GM12891 (cell line): ENCODE measurements at places on chromosomes 5 and 9.

GRCh38 chr5:173499471-173500212 is 116.8 kb downstream of the BOD1 start:
- no peak for DNase-seq

DNA sequence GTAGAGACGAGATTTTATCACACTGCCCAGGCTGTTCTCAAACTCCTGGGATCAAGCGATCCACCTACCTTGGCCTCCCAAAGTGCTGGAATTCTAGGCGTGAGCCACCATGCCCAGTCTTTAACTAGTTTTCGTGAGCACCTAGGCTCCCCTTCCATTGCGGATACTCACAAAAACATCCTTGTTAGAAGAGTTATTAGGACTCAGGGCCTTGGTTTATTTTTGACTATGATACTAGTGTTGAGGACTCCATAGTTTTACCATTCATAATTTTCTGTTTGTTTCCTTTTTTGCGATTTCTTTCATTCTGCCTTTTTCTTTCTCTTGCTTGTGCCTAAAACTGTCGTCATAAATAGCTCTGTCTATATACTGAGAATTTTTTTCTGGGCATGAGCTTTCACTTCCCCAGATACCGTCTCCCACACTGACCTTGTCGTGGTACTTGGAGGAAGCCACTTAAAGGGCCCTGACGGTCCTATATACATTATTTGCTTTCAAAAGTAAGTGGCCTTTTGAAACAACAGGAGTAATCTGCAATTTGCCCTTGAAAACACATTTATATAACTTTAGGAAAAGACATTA is 5.2 kb downstream of the F2R start:
- no peak for DNase-seq

DNA sequence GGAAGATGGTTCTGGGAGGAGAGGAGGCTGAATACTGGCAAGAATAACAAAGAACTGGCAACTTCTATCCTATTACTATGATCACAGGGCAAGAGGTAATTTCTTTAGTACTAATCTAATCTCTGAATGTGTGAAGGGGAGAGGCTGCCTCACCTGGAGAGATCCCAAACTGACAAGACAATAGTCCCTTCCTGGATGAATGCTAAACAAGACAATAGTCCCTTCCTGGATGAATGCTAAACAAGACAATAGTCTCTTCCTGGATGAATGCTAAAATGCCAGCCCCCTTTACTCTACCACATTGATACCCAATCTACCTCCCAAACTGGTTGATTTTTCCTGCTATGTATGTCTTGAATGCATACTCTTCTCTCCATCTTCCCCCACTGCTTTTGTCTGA is 145.2 kb downstream of the SIL1 start:
- DNase-seq = no peak

DNA sequence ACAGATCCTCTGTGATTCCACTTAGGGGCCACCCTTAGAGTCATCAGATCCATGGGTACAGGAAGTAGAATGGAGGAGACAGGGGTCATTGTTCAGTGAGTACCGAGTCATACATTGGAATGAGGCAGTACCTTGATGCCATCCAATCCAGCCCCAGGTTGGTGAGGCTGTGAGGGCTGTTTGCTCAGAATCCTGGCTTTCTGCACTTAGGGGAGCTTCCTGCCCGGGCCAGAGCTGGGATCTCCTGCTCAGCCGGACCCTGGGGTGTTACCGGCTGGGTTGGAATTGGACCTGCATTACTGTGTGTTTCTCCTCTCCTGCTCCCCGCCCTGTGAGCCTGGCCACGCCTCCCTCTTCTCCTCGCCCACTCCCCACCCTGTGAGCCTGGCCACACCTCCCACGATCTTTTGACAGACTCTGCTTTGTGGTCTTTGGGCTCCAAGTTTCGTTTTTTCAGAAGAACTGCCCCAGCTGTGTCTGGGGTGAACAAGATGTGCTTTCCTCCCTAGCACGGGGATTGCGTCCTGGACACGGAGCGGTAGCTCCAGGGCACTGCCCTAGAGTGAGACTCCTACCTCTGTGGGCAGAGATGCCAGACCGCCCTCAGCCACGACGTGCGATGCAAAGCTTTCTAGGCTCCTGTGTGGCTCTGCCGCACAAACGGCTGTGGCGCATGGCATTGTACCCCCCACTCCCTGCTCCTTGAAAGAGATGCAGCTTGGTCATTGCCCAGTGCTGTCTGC is 15.4 kb downstream of the TRAF2 start:
- peak; percentile 66 for DNase-seq

DNA sequence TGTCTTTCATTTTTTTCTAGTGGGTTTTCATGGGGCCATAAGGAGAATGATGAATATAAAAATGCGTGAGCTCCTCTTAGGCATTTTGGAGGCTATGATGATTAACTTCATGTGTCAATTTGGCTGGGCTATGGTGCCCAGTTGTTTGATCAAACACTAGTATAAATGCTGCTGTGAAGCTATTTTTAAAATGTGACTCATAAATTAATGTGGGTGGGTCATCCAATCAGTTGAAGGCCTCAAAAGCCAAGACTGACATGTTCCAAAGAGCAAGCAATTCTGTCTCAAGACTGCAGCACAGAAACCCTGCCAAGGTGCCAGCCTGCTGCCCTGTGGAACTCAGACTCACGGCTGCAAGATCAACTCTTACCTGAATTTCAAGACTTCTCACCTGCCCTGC is 24.4 kb upstream of the ICE1 start:
- no peak for DNase-seq

DNA sequence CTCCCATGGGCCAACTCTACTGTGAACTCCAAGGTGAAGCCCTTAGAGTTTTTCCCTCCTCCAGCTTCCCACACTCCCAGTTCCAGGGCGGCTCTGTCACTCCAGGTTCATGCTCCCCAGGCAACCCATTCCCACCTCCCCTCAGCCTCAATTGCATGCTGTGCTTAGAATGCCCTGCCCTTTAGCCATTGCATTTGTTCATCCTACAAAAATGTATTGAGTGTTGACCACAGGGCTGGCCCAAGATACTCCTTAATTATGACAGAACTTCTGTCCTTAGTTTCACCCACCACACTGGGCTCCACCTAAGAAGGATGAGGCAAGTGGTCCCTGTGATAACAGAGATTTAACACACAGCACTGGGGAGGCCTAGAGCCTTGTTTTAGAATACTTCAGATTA is 236.1 kb downstream of the ADAMTSL1 start:
- DNase-seq = no peak

GRCh38 chr9:87717456-87717855 is 8.5 kb upstream of the CTSL start:
- no peak for DNase-seq

DNA sequence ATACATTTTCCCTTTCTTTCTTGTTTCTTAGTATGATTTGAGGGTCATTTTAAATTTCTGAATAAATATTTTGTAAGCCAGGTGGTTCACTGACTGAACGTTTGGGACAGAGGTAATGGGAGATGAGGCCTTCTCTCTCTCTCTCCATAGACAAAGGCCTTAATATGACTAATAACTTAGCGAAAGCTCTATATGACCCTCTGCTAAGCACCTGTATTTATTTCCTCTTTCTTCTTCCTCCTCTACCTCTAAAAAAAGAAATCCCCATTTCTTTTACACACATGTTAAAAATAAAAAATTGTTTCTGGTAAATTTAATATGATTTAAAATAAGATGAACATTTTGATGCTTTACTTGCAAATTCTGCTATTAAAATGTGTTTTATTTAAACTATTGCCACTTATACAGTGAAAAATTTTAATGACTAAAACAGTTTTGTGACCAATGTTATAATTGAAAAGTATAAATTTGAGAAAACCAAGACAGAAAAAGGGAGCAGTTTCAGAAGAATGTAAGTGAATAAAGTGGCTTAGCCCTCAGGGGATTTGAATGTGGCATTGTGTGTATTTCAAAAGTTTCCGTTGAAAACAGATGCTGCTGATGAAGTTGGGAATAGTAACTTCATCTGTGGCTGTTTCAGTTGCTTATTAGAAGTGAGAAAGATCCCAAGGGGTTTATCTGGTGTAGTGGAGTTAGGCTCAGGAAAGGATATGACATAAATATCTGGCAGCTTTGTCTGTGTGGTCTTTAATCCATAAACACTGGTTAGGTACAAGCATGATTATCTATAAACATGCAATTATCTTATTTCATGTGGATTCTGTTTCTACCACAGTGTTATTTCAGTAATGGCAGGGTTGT is 128.6 kb upstream of the GRHPR start:
- DNase-seq = no peak

GRCh38 chr5:32514806-32515205 is 70.3 kb upstream of the ZFR start:
- no peak for DNase-seq

GRCh38 chr5:173454361-173454735 is 126.1 kb upstream of the STC2 start:
- no peak for DNase-seq

GRCh38 chr9:127140181-127140580 is 17.7 kb upstream of the ANGPTL2 start:
- no peak for DNase-seq

- DNase-seq = no peak
Observed at GRCh38 chr5:115985802-115986757, 23.8 kb downstream of the LVRN start.

DNA sequence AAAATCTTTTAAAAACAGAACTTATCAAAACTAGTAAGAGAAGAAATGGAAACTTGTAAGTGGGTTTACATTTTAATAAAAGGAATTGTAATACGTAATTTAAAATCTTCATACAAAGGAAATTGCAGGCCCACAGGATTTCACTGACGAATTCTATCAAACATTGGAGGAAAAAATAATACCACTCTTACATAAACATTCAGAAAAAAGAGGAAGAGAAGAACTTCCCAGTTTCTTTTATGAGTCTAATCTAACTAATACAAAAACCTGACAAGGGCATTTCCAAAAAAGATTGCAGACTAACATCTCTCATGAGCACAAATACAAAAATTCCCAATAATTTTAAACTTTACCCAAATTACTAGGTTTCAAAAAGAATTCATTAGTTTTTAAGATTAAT is 149.0 kb downstream of the RANBP17 start:
- no peak for DNase-seq

DNA sequence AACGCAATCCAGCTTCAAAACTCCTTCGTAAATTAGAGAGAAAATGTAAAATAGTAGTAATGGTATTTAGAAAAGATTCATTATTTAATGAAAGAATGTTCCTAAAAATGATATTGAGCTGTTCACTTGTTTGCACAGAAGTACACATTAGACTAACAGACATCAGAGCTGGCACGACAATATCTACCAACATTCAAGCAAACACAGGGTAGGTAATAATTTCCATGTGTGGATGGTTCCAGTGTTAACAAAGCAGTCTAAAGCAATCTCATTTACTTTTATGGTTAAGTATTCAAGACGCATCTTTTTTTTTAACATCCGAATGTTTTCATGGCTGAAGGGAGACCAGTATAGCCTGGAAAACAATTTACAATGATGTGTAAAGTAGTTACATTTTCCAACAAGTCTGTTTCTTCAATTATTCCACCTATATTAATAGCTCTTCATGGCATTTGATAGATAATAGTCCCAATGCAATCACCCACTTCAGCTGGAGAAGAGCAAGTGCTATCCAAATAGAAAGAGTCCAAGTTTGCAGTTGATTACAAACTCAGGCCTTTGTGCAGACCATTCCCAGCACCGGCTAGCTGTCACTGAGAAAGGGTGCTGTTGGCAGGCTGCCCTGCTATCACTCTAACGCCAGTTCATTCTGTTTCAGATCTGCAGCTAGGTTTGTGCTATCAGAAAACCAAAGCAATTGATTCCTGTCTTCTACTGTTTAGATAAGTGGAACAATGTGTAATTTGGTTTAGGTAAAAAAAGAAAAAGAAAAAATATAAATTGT is 458.8 kb downstream of the DTWD2 start:
- no peak for DNase-seq

DNA sequence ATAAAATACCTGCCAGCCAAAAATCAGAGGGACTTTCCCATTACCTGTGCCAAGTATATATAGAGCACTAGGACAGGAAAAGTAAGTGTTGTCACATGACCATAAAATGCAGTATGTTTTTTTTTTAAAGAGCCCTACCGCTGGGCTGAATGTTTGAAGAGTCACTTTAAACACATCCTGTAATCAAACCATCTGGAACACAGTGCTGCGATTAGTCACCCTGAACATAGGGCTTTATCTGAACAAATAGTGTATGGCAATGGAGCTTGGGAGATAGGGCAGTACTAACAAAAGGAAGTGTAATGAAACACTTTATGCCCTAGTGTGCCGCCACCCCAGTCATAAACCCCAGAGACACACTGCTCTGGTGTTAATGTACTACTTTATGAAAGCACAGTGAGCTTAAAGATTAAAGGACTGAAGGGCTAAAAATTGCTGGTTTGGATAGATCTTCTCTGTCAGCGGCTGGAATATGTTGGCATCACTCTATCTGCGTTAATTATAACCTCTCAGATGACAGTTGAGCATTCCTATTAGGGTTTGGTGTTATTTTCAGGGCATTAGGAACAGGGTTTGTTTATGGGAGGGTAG is 90.4 kb downstream of the ZNF608 start:
- no peak for DNase-seq

DNA sequence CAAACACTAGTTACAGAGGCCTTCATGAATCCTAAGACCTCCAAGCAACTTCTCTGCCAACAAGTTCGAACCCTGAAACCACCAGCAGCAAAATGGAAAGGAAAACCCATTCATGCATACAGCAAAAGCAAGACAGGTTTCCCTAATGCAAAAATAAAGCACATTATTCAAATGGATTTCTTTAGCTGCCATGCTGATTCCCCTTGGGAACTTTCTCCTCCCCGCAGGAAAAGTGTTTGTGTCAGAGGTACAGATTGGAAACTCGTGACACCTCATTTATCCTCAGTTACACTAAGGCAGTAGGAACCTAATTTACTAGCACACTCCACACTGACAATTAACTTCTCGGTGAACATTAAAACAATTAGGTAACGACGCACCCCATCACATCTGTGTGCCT is 63.4 kb downstream of the TLE1 start:
- DNase-seq = no peak

DNA sequence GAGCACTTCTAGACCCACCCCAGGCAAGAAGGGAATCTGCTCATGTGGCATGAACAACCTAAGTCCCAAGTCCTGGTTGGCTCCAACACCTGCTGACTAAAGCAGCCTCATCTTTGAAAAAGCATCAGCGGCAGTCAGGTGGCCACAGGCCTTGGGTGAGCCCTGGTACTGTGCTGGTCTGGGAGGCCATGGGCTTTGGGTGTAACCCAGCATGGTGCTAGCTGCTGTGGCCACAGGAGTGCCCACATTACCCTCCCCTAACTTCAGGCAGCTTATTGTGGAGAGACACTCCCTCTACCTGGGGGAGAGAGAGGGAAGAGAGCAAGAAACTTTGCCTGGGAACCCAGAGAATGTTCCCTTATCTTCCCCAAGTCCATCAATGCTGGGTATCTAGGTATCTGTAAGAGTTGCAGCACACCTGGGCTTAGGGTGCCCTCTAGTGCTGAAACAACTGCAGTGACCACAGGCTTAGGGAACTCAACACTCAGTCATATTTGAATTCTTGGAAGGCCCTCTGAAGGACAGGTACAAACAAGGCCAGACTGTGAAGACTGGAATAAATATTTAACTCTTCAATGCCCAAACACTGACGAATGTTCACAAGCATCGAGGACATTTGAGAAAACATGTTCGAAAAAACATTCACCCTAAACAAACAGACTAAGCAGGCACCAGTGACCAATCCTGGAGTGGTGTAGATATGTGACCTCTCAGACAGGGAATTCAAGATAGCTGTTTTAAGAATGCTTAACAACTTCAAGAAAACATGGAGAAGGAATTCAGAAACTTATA is 69.9 kb upstream of the OR2K2 start:
- DNase-seq = no peak
